Globus pallidus (tissue), 1 donor: ENCODE measurements at places on chromosomes 6 and 20.

GRCh38 chr20:49247792-49248191 lies 28.6 kb downstream of the DDX27 start:
- DNase-seq: no peak

DNA sequence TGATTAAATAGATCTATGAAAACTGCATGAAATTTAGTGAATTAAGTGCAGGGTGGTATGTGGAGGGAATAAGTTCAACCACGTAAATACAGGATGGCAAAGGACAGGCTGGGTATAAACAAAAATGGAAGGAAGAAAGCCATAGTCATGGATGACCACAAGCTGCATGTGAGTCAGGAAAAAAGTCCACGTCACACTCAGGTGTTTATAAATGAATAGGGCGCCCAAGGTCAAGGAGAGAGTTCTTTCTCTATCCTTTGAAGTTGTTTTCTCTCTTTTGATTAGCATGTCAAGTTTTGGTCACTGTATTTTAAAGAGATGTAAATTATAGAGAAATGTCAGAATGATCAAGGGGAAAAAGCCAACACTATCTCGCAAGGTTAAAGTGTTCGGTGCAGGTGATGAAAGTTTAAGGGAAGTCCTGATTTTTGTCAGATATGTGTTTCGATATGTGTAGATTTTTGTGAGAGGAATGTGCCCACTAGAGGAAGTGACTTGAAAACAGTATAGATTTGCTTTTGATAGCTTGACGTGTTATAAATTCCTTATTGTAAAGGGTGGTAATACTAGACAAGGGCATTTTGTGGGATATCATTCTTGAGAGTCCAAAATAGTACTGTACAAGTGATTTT lies 58.7 kb downstream of the MAP3K4 start:
- no peak for DNase-seq

DNA sequence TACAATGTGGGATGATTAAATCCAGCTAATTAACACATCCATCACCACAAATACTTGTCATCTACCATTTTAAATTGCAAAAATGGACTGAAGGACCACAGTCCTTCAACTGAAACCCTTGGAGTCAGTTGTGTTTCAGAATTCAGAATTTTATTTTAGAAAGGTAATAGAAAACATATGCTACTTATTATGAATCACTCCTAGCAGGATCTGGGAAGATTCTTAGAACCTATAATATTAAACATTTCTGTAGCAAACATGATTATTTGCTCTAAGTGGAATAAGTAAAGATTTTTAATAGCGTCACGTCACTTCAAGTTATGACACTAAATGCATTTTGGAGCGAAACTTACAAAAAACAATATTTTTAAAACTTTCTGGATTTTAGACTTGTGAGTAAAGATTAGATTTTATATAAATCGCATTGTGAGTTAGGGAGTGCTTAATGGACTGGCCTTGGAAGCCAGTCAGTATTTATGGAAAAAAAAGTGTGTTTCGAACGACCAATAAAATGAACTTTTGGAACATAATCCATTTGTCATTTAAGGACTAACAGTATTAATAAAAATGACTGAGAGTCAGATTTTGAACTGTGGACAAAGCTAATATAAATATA lies 71.8 kb upstream of the PHACTR2 start:
- no peak for DNase-seq

GRCh38 chr6:169904051-169904922 lies 152.9 kb downstream of the ERMARD start:
- DNase-seq: no peak

GRCh38 chr6:130961148-130961547 lies 101.9 kb downstream of the EPB41L2 start:
- DNase-seq: no peak

- DNase-seq: no peak
Measured at GRCh38 chr20:39897781-39898466, 791.1 kb downstream of the MAFB start.

DNA sequence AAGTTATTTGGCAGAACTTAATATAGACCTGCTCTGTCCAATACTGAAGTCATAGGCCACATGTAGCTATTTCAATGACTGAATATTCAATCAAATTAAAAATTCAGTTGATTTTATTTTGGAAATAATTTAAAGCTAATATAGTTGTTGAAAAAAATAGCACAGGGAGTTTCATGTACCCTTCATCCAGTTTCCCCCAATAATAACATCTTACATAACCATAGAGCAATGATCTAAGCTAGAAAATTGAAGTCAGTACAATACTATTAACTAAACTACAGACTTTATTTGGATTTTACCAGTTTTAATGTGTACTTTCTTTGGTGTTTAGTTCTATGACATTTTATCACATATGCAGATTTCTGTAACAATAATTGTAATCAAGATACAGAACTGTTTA lies 212.2 kb upstream of the HDDC2 start:
- no peak for DNase-seq

DNA sequence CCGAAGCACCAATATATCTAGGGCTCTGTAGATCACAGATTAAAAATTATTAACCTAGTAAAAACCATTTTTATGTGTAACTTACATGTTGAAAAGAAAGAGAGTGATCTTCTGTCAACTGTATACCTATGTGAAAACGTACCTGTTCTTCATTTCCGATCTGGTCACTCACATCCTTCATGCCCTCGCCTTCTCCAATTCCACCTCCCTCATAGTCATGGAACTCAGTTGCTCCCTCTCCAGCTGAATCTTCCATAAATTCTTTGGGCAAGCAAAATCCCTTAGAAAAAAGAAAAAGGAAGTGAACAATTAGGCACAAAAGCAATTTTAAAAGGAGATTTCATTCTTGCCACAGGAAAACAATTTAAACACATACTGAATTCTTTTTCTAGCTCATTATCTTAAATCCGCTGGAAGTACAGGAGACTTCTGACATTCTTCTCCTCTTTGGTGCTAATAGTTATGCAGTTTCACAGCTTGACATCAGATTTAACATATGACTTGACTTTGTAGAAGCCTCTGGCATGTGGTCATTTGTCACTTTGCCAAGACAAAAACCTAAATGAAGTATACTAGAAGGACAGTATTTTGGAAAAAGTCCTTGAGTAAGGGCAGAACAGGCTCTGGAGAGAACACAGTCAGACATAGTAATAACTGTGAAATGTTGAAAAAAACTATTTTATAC lies 29.5 kb upstream of the LYRM2 start:
- no peak for DNase-seq

GRCh38 chr6:108581237-108581931 lies 20.7 kb downstream of the FOXO3 start:
- no peak for DNase-seq

- peak; percentile 67 for DNase-seq
Measured at GRCh38 chr6:142857233-142857761, 87.7 kb downstream of the HIVEP2 start.

GRCh38 chr6:125888989-125889656 lies 67.4 kb upstream of the HINT3 start:
- DNase-seq: no peak

DNA sequence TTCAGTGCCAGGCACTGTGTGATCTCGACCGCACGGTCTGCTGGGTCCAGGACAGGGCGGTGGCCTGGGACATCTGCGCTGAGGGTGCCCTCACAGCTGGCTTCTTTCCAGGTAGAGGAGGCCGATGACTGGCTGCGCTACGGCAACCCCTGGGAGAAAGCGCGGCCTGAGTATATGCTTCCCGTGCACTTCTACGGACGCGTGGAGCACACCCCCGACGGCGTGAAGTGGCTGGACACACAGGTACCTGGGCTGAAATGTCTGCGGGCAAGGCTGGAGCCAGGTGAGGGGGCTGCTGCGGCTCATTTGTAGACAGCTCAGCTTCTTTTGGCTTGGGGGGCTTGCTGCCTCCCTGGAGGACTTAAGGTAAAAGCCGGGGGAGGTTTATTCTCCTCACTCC lies 26.6 kb downstream of the PYGB start:
- no peak for DNase-seq

GRCh38 chr20:63657260-63657936 lies 714 bp upstream of the RTEL1 start:
- DNase-seq: no peak
